ENCODE measurements at places on chromosomes 3 and 15.
A peak's percentile ranks its signal among the peaks of the same experiment; 100 is the strongest.

- no peak for DNase-seq
Measured at GRCh38 chr3:21670386-21670785, 80.6 kb downstream of the ZNF385D start.

DNA sequence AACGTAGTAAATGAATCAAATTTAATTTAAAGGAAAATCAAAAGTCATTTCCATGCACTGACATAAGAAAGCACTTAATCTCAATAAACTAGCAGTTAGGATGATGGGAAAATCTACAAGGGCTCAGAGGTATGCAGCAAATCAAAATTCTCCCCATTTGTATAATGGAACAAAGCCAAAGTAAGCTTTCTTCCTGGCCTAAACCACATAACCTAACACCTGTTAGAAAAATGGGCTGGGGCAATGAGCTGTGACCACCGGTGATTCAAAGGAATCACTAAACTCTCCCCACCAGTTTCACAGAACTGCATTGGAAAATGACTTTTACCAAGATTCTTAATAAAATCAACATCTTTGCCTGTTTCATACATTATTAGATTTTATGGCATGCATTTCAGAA lies 1024.3 kb downstream of the FHIT start:
- no peak for DNase-seq

DNA sequence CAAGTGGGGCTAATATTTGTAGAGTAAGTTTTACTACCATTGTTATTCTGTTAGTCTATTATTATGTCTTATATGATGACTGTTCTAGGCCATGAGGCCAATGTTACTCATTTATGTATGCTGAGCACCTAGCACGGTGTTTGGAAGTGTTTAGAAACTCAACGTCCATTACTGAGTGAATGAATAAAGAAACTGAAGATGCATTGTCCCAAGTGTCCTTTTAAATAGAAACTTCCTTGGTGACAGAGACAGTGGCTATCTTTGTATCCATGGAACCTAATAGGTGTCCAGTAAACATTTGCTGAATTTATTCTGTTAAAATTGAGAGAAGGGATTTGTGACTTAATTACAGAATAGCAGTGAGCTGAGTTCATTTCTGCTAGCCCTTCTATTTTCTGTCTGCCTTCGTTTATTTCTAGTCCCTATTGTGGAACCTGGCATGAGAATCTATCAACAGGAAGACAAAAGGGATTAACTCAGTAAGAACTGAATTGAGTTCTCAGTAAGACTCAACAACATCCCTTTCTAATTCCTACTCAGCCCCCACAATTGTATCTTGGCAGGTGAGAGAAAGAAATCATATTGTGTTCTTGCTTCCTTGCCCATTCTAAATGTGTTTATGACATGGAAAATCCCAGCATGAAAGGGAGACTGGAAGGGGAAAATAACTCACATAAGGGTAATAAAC lies 246.6 kb upstream of the LRRC3B start:
- no peak for DNase-seq

- DNase-seq, result peak; percentile 49
Measured at GRCh38 chr15:66251790-66252684, 1.5 kb downstream of the MEGF11 start.

GRCh38 chr3:185629554-185630181 lies 43.6 kb downstream of the SENP2 start:
- DNase-seq, result no peak

DNA sequence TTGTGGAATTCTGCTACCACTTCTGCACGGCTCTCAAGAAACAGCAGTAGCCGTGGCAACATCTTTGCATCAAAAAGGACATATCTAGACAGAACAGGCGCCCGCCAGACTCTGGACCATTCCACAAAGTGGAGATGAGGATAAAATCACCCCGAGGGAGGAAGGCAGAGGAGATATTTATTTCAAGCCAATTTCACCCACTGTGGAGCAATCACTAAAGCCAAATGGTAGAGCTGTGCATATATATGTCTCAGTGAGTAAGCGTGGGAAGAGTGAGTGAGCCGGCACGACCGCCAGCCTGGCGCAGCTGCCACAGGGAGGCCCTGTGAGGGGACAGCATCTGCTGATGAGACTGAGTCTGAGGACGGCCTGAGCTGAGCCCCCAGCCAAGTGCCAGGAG lies 111.3 kb downstream of the MEGF11 start:
- no peak for DNase-seq

- no peak for DNase-seq
Measured at GRCh38 chr15:69060744-69061143, 46.2 kb downstream of the NOX5 start.

- no peak for DNase-seq
Measured at GRCh38 chr3:100891827-100892226, 101.4 kb downstream of the ABI3BP start.

- DNase-seq, result no peak
Measured at GRCh38 chr3:193862843-193863242, 269.8 kb downstream of the OPA1 start.

DNA sequence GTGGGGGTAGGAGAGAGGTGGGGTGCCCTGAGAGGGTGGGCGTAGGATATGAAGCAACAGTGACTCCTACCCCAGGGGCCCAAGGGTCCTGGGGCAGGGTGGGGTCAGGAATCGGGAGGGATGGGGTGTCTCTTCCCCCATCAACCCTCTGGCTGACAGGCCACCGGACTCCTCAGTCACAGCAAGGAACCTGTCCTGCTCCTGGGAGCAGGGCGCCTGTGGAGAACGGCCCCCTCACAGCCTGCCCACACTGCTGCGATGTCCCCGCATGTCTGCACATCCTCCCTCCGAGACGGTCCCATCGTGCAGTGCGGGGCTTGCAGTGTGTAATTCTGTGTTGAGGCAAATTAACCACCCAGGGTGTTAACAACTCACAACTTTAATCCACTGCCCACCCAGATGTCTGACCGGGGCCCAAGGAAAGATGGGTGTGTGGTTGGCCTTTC lies 2.7 kb downstream of the TM4SF19 start:
- no peak for DNase-seq

DNA sequence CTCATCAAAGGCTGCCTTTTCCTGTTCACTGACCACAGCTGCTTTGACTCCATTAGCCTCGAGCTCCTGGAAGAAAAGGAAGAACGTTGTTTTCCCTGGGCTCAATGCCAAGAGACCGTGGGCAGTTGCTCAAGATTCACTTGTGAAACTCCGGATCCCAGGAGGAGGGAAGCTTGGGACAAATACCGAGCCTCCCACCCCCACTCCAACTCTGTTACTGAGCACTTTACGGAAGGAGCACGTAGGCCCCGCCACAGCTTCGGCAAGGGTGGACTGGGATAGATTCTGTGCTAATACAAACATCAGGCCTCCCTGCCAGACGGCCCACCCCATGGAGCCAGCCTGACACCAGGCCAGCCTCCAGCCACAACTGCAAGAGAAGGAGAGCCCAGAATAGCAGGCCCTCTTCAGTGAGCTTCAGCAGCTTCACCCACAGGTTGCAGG lies 10.8 kb upstream of the FANCD2 start:
- no peak for DNase-seq

- no peak for DNase-seq
Measured at GRCh38 chr15:97929456-97930229, 30.9 kb upstream of the ARRDC4 start.

GRCh38 chr3:55322638-55323037 lies 164.5 kb downstream of the WNT5A start:
- DNase-seq, result no peak

GRCh38 chr3:69058180-69058946 lies 6.2 kb upstream of the TMF1 start:
- no peak for DNase-seq

- no peak for DNase-seq
Measured at GRCh38 chr3:178487752-178488151, 48.5 kb upstream of the KCNMB2 start.

DNA sequence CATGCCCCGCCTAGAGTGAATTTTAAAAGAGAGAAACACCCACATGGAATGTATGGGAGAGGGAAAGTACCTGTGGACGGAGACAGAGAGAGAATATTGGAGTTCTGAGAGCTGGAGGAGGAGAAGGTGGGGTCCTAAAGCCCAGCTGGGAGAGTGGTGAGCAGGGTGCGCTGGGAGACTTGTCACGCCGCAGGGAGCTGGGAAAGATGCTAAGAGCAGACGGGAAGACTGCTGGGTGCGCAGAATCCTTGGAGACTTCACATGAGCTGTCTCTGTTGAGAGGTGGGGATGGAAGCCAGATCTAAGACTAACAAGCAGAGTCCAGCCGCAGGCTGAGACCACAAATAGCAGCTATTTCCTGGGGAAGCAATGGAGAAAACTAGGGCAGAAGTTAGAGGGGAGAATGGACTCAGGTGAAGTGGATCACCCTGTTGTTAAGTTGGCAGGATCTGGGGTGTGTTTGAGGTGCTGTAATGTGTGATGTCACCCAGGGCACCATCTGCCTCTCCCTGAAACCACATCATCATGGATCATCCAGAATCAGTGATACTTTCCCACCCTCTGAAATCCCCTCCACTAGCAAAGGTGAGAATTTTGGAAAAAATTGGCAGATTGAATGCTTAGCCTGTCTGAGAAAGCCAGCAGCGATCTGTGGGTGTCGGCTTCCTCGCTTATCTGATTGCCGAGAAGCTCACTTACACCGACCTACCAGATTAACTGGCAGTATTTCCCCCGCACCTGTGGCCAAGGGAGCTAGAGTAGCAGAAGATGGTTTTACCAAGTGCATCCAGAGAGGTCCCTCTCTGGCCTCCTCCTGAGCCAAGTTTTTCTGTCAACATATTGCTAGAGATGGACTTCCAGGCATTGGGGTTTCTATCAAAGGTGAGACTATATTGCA lies 174.8 kb upstream of the BHLHE40 start:
- DNase-seq, result no peak

GRCh38 chr15:58233341-58233740 lies 95.2 kb downstream of the AQP9 start:
- no peak for DNase-seq

- DNase-seq, result no peak
Measured at GRCh38 chr15:83193721-83194120, 13.9 kb downstream of the HDGFL3 start.

GRCh38 chr3:74041068-74041675 lies 416.4 kb upstream of the PDZRN3 start:
- no peak for DNase-seq

GRCh38 chr3:21893242-21893641 lies 142.2 kb upstream of the ZNF385D start:
- peak; percentile 15 for DNase-seq

- no peak for DNase-seq
Measured at GRCh38 chr3:152196782-152197181, 71.9 kb upstream of the MBNL1 start.

- peak; percentile 50 for DNase-seq
Measured at GRCh38 chr3:5388091-5388490, 200.6 kb downstream of the EDEM1 start.

- DNase-seq, result no peak
Measured at GRCh38 chr3:56471771-56472170, 3.5 kb upstream of the ERC2 start.

DNA sequence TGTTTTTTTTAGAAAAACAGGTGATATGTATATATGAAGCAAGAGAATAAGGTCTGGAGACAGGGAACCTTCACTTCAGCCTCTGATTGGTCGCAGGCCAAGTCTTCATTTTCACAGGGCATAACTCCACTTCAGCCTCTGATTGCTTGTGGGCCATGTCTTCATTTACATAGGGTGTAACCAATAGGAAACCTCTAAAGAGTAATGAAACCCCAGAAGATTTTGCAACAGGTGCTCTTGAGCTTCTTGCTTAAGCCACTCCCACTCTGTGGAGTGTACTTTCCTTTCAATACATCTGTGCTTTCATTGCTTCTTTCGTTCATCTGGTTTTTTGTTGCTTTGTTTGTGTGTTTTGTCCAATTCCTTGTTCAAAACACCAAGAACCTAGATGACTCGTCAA lies 22.6 kb upstream of the SCG3 start:
- DNase-seq, result no peak

All from SW480 (cell line).